ENCODE measurements at places on chromosomes 1 and 21.

GRCh38 chr1:78143152-78143551 lies 97.4 kb downstream of the GIPC2 start:
- peak; percentile 26 for DNase-seq

GRCh38 chr1:59188413-59189213 lies 108.3 kb upstream of the FGGY start:
- no peak for DNase-seq

DNA sequence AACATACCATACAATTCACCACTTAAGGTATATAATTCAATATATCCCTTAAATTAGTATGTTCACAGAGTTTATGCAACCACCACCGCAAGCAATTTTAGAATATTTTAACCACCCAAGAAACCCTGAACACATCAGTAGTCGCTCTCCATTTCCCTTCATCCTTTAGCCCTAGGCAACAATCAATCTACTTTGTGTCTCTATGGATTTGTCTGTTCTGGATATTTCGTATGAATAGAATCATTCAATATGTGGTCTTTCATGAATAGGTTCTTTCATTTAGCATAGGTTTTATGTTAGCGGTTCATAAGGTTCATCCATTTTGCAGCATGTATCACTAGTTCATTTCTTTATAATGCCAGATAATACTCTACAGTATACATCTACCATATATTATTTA lies 4.2 kb upstream of the DPT start:
- DNase-seq = no peak

DNA sequence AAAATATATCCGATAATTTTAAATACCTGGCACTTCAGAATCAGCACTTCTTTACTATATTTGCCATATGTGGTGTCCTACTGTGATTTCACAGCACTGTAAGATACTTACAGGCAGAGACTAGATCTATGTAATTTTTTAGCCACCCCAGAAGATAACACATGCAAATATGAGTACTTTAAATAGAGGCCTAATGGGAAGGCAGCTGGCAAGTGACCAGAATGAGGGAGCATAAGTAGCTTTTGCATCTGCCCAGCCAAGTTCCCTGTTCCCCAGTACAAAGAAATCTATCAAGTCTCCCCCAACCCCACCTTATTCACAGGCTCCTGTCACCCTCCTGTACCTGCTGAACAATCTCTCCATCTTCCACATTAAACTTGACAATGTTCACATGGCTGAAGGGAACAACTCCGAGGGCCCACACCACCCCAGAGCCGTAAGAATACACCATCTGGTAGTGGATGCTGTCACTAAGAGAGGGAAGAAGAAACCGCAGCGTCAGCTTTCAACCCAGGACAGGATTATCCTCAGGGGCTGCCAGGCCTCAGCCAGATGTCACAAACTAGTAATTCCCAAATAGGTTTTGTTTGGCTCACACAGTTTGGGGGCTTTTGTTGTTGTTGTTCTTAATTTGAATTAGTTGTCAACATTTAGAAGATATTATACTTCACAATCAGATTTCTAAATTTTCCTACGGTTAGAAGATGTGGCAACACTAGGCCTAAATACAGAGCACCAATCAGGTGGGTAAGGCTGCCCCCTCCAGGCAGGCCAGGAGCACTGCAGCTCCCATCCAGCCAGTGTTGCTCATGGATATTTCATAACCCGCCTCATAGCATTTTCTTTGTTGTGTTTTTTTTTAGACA lies 10.4 kb downstream of the EMC1 start:
- DNase-seq = peak; percentile 68

GRCh38 chr1:31241321-31241720 lies 1.6 kb upstream of the NKAIN1 start:
- DNase-seq = no peak

- DNase-seq = no peak
These were observed 542 bp downstream of the GAS5 start for GRCh38 chr1:173867141-173867752.

DNA sequence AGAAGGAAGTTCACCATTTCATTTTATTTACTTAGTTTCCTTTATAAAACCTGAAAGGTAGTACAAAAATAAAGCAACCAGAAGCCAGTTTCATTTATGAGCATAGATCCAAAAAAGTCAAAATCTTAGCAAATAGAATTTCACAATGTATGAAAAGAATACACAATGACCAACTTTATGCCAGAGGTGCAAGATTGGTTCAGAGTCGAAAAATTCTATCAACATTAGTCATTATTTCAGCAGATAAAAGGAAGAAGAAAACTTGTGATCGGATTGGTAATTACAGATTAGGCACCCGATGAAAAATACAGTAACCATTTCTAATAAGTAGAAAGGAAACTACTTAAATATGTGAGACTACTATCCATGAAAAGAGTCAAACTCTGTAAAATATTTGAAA lies 89.1 kb downstream of the ITSN1 start:
- DNase-seq = no peak

DNA sequence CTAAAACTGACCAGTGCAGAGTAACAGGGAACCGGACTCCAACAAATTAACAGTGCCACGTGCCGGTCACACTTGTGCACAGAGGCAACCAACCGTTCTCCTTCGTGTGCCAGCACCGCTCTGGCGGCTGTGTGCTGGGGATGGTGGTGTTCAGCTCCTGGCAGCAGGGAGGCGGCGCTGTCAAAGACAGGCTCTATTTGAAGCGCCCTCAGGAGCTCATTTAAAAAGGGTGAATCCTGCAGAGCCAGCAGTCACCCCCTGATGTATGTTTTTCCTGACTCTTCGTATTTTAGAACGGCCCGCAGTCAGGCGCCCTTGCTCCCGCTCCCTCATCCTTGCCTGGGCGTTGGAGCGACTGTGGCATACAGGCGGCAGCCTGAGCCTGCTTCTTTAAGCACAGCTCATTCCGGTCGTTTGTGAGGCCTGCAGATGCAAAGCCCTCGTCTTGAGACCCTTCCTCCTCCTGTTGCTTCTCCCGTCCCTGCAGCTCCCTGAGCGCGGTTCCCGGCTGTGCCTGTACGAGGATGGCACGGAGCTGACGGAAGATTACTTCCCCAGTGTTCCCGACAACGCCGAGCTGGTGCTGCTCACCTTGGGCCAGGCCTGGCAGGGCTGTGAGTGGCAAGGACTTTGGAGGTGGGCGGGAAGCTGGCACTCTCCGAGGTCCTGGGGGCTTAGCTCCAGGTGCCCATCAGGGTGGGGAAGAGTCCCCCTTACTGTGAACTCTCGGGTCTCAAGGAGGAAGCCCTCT lies 1.1 kb downstream of the DFFB start:
- no peak for DNase-seq

DNA sequence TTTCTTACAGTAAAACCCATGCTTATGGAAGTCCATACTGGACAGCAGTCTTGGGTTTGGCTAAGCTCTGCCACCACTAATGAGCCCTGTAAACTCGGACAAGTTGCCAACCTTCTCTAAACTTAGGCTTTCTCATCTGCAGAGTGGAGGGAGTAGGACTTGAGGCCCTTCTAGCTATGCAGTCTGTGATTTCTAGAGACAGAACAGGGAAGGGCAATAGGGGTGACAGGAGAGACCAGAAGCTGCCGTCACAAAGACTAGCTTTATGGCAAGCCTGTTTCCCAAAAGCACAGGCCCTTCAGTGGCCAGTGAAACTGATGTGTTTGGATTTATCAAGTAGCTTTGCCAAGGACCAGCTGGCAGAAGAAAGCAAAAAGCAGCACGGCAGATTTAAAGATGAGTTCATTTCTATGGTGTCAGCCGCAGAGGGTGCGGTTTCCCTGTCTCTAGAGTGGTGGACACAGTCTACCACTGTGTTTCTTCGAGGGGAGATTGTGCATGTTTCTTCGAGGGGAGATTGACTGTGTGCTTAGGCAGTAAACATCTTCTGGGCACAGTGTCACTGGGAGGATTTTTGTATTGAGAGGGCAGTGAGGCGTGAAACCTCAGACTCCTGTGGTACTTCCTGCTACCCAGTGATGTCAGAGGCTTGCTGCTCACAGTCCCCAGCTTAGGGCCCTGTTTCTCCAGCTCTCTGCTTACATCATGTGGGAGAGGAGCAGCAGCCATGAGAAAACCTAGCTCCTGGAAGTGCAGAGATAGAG lies 119.0 kb downstream of the ROR1 start:
- no peak for DNase-seq

GRCh38 chr1:209988706-209989105 lies 50.7 kb downstream of the SYT14 start:
- no peak for DNase-seq

- DNase-seq = peak; percentile 67
These were observed 122.2 kb downstream of the CCDC185 start for GRCh38 chr1:223515421-223515820.

- DNase-seq = no peak
These were observed 25.4 kb downstream of the SLC30A10 start for GRCh38 chr1:219902951-219903350.

DNA sequence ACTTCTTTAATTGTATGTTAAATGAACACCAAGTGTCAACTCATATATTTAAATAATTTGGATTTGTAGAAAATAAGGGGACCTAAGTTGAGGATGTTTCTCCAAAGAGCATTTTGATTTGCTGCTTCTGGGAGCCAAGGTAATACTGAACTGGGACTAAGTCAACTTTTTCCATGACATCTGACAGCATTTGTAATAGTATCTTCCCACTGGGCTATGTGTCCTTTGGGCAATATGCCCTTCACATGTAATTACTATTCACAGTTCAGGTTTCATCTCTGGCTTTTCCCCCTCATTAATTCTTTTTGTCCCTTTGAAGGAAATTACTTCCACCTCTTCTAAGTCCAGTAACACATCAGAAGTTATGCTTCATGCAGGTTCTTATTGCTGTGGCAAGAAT lies 36.7 kb upstream of the HP1BP3 start:
- no peak for DNase-seq

DNA sequence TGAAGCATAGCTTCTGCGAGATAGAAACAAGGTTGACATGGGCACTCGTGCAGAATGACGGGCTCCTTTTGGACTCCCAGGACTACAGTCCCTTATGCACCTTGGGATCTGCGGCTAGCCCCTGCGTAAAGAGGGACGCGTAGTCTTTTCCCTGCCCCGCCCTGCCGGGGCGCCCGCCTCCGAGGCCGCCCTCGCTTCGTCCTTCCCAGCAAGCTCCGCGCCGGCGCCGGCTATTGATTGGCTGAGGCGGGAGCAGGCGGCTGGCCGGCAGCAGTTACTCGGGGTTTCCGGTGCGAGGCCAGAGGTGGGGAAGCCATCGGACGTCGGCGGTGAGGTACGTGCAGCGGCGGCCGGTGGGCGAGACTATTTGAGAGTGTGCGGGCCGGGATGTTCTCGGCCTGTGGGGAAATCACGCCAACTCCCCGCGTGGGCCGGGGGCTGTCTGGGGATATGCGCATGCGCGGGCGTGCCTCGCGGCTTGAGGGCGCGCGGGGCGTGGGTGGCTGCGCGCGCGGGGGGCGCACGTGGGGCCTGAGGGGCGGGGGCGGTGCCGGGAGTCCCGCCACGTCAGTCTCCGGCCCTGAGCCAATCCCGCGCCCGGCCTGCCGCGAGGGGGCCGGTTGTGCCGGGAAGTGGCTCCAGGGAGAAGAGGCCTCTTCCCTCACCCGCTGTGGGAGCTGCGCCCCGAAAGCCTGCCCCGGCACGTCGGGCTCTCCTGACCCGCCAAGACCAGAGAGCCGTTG lies at the start of gene TXLNA:
TXLNA (plus strand) TSS at position 233 of the 743 bp plus-strand sequence. CDS start 671 bp downstream, outside the sequence.
- DNase-seq = peak; percentile 87

- no peak for DNase-seq
These were observed 220.4 kb downstream of the TPR start for GRCh38 chr1:186154651-186155050.

DNA sequence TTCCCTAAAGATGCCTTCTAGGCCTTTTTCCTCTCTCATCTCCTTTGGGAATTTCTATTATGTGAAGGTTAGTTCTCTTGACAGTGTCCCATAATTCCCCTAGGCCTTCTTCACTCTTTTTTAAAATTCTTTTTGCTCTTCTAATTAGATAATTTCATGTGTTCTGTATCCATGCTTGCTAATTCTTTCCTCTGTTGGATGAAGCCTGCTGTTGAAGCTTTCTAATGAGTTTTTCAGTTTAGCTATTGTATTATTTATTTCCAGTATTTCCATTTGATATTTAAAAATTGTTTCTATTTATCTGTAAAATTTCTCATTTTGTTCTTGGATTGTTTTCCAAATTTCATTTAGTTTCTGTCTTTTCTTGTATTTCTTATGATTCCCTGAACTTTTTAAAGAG lies 28.5 kb upstream of the FAM163A start:
- DNase-seq = no peak

DNA sequence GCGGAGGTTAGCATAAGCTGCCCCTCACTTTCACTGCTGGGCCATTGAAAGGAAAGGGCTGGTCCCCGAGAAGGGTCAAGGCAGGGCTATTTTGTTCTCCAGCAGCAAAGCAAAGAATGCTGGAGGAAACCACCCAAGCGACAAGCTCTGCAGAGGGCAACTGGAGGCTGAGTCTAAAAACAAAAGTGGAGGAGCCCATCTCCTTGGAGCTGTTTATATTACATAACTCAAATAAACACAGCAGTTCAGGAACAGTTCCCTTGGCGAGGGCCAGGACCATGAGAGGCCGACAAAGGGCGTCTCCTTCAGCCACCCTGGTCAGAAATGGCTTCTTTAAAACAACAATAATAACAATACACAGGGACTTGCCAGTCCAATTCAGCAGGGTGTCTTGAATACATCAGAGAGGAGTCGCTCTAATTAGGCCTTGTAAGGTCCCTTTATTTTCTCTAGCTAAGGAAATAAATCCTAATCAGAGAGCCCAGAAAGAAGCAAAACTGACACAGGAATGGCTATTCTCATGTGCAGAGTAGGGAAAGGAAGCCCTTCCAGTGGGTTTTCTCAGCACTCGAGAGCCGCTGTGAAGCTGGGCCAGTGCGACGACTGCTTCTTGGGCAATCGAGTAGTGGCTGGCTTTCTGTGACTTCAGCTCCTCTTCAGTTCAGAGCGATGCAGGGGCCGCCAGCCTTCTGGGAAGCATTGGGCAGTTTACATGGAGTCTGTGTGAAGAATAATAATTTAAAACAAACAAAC lies 57.0 kb upstream of the TARBP1 start:
- no peak for DNase-seq

- no peak for DNase-seq
These were observed 136.6 kb downstream of the KIF26B start for GRCh38 chr1:245291351-245291750.

GRCh38 chr21:45533361-45533845 lies 8.8 kb downstream of the SLC19A1 start:
- no peak for DNase-seq

DNA sequence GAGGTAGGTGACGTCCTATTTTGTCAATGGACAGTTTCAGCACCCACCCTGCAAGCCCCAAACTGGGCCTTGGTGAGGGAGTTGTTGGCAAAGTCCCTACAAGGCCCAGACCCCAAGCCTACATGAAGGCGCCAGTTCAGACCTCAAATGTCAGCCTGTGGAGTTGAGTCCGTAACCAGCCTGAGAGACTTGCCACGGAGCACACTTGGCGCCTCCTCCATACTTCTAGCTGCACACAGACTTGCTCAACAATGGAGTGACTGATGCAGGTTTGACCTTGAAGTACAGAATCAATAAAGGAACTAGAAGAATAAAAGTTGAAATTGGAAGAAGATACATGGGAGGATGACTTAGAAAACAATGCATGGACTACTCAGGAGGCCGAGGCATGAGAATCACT lies 134.3 kb downstream of the PROX1 start:
- no peak for DNase-seq

- peak; percentile 58 for DNase-seq
These were observed 1.4 kb downstream of the PMF1 start for GRCh38 chr1:156214024-156214748.
